Neural crest cell (in vitro differentiated cells): ENCODE measurements at places on chromosomes 16 and 17.

DNA sequence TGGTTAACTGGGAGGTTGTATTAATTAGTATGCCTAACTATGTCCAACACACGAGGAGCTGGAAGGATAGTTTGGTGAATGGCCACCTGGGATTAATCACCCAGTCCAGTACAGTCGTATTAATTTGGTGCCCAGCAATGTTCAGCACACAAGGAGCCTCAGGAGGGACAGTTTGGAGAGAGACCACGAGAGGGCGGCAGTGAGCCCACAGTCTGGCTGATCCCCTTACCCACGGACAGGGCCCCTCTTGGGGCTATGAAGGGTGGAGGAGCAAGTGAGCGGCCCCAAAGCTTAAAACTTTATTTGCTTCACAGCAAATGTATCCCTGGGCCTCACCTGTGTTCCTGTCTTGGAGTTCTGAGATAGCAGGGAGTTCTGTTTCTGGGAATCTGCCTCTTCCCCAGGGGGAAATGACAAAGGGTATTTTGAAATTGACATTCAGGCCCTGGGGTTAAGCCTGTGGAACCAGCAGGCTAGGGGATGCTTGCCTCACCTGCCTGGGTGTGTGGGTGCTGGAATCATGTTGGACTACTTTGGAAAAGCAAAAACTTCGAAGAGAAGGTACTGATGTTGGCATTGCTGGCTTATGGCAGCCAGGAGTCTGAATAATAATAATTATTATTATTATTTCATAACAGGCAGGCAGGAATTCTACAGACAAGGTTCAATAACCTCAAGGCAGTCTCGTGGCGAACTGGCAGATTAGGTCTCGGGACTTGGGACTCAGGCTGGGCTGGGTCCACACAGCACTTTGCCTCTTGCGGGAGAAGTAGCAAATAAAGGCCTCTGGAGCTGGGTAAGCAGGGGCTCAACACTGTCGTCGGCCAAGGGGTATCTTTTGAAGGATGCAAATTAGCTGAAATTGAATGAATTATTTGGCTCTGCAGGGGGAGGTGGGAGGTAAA lies 227.6 kb upstream of the ASIC2 start:
- DNase-seq: peak; percentile 86

DNA sequence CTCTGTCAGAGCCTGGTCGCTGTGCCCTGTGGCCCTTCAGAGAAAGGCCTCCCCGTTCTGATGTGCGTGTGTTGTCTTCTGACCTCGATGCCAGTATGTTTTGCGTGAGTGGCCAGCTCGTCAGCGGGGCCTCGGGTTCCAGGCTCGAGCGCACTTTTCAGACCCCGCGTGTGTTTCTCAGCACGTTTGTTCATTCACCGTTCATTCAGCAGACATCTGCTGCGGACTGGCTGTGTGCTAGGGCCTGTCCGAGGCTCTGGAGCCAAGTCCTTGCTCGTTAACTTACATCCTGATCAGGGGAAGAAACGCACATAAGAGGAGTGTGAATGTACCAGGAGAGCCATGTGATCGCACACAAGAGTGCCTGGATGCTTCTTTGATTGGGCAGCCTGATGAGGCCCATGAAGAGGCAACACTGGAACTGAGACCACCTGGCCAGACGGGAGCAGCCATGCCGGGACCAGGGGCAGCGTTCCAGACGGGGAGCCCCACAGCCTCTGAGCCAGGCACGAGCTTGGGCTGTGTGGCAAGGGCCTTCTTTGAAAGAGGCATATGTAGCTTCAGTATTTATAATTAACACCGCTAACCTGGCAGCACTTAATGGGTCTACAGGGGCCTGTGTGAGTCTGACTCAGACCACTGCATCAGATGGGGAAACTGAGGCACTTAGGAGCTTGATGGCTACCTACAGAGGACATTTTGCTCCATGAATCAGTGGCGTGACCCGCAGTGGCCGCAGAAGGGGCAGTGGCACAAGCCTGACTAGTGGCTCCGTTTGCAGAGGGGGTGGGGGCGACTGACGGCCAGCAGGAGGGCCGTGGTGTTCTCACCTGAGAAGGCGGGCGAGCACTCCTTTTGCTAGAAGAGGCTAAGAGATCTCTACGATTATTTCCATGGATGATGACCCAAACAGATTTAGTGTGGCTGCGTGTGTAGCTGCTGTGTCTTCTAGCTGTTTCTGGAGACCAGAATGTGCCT lies 187.9 kb upstream of the CHMP6 start:
- no peak for DNase-seq

DNA sequence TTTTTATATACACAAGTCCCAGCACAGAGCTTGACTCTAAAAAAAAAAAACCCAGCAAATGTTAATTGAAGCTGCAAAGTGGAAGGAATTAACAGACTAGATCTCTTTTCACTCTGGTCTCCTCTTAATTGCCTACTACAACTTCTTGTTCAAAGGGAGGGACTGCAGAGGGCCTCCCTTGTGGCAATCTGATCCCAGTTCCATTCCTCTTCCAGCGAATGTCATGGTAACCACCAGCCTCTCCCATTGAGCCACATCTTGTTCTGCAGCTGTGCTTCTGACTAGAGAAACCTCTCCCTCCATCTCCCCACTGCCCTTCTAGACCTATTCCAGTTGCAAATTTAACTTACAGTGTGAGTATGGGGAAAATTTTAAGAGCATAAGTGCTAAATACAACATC lies 5.9 kb downstream of the SUPT6H start:
- DNase-seq: no peak

- no peak for DNase-seq
Observed at GRCh38 chr16:24624102-24624501, 84.7 kb downstream of the RBBP6 start.

DNA sequence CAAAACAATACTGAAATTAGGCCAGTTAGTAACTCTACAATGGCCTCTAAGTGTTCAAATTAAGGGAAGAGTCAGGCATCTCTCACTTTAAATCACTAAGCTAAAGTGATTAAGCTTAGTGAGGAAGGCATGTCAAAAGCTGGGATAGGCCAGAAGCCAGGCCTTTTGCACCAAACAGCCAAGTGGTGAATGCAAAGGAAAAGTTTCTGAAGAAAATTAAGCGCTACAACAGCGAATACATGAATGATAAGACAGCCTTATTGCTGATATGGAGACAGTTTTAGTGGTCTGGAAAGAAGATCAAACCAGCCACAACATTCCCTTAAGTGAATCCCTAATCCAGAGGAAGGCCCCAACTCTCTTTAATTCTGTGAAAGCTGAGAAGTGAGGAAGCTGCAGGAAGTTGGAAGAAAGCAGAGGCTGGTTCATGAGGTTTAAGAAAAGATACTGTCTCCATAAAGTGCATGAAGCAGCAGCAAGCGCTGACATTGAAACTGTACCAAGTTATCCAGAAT lies 12.1 kb downstream of the RFWD3 start:
- DNase-seq: no peak

DNA sequence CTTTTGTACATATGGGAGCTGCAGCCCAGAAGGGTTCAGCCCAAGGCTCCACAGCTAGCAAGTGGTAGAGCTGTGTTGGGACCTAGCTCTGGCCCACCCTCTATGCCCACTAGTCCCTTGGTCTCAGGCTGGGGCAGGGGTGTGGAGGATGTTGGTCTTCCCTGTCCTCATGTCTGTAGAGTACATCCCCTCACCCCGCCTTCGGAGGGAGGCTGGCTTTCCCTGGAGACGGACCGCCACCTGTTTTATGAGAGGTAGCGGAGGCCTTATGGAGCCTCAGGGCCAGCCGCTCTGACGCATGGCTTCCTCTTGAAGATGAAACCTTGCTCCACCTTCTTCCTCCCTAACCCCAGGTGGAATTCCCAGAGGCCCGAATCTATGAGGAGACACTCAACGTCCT lies 8.4 kb downstream of the TNFAIP1 start:
- no peak for DNase-seq

- DNase-seq: no peak
Observed at GRCh38 chr16:86753399-86753798, 175.1 kb downstream of the FOXL1 start.

- no peak for DNase-seq
Observed at GRCh38 chr16:49740256-49740655, 115.7 kb downstream of the ZNF423 start.

DNA sequence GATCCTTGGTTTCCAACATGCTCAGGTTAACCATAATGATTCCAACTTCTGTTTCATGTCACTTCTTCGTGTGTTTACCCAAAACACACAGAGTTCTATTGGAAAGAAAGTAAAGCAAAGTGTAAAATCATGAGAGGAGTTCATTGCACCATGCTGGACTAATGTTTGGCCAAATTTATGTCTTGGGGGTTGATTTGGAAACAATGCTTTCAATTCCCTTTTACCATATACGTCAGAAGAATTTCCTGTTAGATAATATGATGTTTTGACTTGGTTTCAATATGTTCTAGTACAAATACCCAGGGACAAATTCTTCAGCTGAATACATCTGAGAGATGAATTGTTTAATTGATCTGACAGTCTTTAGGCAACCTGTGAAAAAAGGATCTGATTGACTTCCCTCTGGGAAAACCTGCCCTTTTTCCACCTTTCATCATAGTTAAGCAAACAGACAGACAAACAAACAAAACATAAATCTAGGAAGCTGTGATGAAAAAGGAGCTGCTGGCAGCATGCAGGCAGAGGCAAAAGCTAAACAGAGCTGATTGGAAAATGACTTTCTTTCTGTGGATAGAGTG lies 26.0 kb upstream of the MPHOSPH6 start:
- DNase-seq: no peak

DNA sequence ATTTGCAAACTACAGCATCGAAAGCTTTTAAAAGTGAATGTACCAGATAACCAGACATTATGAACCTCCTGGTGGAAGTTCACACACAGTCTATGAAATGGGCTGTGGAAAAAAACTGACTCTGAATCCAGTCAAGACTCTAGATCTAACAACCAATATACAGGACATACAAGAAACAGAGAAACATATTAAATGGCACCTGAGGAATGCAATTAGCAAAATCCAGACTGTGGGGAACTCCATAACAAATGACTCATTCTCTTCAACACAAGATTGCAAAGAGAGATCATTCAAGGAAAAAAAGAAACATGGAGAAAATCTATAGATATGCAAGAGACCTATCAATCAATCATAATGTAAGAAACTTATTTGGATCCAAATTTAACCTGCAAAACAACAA lies 119.0 kb downstream of the MYO1D start:
- DNase-seq: no peak

- DNase-seq: no peak
Observed at GRCh38 chr16:27377666-27378485, 24.1 kb upstream of the IL21R start.

DNA sequence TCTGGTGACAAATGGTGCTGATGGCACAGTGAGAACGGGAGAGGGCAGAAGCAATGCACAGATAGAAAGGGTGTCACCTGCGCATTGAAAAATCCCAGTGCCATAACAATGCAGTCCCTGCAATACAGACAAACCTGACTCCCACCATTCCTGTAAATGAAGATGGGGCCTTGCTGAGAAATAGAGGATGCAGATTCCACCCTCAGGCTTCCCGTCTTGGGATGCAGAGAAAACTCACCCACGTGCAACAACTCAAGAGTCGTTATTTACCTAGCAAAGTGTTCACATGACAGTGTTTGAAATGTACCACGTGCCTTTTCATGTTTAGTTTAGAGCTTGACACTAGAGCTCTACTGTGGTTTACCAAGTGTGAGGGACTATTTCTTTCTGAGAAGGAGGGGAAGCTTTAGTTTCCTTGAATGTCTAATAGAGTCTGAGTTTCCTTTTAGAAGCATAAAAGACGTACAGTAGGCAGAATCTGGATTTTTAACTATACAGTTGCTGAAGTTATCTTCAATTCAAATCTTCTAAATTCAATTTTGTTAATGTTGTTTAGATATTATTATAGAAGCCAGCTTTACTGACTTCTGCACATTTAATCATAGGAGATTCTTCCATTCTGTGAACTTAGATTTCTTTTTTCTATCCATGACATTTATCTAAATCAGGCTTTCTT lies 35.6 kb downstream of the WWOX start:
- DNase-seq: no peak
